ENCODE measurements at places on chromosomes 13 and 19.

DNA sequence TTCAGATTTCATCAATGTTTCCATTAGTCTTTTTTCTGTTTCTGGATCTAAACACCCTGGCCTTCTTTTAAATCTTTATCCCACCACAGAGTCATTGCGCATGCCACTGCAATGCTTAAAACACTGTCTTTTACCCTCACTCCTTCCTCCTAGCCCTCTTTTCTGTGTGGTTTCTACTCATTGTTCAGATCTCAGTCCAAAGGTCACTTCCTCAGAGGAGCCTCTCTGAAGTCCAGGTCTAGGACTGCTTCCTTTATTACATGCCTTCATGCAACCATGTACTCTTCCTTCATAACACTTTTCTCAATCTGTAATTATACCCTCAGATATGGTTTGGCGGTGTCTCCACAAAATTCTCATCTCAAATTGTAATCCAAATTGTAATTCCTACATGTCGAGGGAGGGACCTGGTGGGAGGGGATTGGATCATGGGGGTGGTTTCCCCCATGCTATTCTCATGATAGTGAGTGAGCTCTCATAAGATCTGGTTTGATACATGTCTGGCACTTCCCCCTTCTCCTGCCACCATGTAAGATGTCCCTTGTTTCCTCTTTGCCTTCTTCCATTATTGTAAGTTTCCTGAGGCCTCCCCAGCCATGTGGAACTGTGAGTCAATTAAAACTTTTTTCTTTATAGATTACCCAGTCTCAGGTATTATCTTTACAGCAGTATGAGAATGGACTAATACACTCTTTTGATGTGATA lies 808.9 kb downstream of the DIAPH3 start:
- DNase-seq = no peak

DNA sequence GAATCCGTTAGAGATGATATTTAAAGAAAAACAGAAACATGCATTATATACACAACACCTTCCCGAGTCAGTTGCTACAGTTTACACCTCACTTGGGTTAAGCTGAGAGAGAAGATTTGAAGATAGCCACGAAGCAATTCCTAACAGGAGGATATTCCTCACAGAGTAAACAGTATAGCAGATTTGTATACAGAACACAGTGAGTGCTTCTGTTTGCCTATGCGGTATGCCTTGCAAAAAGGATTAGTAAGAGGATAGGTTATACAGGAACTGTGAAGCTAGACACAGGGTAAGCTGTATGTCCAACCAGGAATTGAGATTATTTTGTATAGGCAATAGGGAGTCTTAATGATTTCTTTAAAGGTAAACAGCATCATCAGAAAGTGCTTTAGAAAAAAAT lies 471.8 kb downstream of the LIG4 start:
- DNase-seq = no peak

GRCh38 chr19:33724021-33724720 lies 72.5 kb upstream of the KCTD15 start:
- DNase-seq = no peak

- DNase-seq = no peak
These were observed 3.9 kb upstream of the NUDT19 start for GRCh38 chr19:32687681-32688080.
